ENCODE measurements at places on chromosomes 6 and 20.
A peak's percentile ranks its signal among the peaks of the same experiment; 100 is the strongest.

DNA sequence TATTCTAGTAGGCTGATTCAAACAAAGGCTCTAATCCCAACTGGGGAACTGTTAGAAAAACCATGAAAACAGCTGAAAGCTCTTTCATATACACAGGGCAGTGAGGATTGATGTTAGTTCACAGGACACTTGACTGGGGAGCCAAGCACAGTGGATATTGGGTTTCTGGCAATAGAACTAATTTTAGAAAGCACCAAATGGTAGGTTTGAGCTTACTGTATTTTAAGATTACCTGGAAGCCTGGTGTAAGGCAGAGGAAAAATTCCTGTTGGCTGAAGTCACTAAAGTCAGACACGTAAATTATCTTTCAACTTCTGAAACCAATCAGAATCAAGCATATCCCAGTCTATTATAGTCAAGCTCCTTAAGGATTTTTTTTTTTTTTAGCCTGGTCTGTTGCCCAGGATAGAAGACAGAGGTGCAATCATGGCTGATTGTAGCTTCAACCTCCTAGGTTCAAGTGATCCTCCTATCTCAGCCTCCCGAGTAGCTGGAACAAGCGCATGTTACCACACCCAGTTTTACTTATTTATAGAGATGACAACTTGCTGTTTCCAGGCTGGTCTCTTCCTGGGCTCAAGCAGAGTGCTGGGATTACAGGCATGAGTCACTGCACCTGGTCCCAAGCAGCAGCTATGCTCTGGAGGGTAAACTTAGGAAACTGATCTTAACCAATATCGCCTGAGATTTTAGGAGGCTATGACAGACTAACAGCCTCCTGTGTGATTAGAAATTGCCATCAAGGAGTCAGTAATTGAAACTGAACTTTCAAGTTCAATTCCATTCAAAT is 32.5 kb upstream of the SYNCRIP start:
- no peak for DNase-seq

GRCh38 chr6:110296241-110297025 is 61.7 kb downstream of the METTL24 start:
- DNase-seq, result no peak

DNA sequence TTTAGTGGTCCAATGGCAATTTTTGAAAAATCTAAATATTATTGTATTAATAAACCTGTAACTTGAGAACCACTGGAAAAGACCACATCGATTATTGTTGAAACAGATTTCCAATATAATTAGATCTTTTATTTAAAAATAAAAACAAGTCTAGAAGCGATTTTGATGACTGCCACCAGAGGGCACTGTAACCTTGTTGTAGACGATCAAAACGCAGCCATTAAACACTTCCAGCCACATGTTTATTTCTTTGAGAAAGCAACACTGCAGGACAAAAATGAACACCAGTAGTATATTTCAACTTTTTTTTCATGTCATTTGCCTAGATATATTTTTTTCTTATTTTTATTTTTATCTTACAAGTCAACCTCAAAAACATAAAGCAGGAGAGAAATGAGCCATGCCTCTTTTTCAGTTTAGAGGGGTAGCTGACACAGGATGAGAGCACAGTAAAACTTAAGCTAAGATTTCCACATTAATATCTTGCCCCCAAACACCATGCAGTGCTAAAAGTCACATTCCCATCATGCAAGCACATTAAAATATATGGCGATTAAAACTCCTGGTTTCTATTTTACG is 115.4 kb downstream of the OPRM1 start:
- DNase-seq, result peak; percentile 22

GRCh38 chr6:56041591-56041990 is 166.2 kb upstream of the BMP5 start:
- no peak for DNase-seq

DNA sequence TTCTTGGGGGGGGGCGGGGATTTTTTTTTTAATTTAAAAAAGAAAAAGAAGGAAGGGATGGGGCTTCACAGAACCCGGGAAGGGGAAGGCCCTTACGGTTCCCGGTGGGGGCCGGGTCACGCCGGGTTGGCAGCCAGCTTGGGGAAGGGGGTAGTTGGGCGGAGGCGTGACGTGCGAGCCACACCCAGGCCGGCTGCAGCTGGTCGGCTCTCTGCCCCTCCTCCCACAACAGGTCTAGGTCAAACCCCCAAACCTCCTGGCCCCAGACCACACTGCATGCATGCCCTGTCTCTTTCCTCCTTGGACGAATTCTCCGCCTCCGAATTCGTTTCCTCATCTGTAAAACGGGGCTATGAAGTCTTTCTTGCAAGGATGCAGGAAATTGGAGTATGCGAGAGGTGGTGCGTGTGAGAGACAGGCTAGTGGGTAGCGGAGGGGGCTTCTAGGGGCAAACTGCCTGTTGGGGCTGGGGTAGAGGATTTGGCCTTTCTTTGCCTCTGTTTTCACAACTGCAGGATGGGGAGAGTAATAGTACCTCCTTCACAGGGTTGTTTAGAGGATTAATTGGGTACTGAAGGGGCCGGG is 828 bp downstream of the HCK start:
- DNase-seq, result no peak

DNA sequence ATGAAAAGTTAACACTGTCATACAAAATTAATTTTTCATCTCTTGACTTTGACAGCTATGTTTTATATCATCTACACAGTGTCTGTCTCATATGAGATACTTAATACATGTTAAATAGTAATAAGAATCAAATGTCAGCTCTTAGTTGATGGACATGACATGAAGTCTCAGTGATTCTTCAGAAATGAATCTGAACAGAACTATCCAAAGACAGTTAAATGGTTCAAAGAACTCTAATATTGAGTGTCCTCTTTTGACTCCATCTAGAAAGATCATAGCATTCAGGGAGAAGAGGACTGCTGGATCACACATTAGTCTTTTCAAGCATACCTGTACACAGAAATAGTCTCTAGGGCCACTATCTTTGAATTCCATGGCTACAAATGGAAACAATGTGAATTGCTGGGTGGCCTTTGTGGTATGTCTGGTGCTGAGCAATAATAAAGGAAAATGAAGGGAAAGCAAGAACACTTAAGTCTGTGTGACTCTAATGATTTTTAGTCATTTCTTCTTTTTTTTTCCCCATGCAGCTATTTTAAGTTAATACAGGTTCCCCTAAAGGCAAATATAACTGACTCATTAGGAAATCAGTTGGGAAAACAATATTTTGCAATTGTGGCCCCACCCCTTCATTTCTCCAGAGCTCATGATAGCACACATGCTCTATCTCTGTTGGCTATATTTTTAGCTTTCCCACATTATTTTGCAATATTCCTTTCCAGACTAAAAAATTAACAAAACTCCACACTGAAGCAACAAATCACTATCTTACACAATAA is 367.5 kb downstream of the GRIK2 start:
- no peak for DNase-seq

- DNase-seq, result peak; percentile 50
These were observed 58.4 kb downstream of the SMLR1 start for GRCh38 chr6:130885392-130886192.

GRCh38 chr6:157541618-157542413 is 160.8 kb downstream of the ZDHHC14 start:
- no peak for DNase-seq

DNA sequence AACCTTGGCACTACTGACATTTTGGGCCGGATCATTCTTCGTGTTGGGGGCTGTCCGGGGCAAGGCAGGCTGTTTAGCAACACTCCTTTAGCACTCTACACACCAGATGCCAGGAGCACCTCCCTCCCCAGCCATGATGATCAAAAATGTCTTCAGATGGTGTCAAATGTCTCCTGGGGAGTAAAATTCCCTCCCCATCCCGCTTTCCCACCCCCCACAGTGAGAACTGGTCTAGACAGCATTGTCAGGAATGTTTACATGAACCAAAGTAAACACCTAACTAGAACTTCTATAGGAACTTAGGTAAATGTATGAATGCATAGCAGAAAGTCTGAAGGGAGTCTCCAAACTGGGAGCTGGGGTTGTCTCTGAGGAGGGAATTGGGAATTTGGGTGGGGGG is 70.0 kb upstream of the TOP1 start:
- no peak for DNase-seq

DNA sequence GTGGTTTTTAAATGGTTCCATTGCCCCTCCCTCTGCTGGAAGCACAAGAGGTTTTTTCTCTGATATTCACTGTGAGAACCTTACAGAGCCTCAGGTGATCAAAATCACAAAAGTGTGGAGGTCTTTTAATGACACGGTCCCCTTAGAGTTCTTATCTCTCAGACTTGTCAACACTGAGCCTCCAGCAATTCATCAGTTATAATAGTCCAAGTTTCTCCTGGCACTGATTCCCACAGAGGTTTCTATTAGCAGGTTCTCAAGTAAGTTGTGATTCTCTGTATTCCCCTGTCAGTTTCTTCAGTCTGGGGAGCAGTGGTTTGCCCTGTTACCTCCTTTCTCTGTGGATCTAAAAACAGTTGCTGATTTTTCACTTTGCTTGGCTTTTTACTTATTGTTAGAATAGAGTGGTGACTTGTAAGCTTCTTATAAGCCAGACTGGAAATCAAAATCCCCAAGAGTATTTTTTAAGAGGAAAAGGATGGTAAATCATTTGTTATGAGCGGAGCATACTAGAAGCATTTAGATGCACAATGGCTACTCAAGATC is 157.4 kb upstream of the BMP5 start:
- no peak for DNase-seq

- no peak for DNase-seq
These were observed 189.0 kb downstream of the JARID2 start for GRCh38 chr6:15434823-15435380.

DNA sequence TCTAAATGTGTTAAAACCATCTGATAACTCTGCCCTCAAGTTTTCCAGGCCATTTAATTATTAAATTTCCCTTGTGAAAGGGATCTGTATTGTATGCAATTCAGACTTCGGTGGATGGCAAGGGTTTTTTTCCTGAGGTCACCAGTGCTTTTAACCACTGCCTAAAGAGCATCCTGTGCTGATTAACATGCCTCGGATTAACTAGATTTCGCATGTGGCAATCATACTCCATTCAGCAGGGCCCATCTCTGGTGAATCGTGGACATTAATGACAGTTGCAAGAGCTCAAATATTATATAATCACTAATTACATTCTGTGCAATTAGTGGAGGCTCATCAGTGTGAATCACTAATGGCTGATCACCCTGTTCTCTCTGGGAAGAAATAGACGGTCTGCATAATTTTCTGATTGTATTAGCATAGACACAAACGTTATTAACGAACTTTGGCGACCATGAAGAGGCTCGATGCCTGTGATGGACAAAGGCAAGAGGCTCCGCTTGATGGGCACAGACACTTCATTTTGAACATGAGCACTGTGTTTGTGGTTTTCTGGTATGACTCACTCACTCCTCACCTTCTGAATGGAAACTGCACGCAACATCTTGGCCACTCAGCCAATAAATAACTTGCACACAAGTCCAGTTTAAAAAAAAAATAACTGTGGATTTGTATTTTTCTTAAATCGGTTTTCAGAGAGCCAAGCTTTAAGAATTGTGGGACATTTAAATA is 31.4 kb downstream of the LINC00237 start:
- DNase-seq, result peak; percentile 48

GRCh38 chr6:106886922-106887797 is 87.4 kb downstream of the CD24 start:
- DNase-seq, result no peak

GRCh38 chr6:33571637-33572316 is 8.3 kb downstream of the BAK1 start:
- DNase-seq, result no peak

DNA sequence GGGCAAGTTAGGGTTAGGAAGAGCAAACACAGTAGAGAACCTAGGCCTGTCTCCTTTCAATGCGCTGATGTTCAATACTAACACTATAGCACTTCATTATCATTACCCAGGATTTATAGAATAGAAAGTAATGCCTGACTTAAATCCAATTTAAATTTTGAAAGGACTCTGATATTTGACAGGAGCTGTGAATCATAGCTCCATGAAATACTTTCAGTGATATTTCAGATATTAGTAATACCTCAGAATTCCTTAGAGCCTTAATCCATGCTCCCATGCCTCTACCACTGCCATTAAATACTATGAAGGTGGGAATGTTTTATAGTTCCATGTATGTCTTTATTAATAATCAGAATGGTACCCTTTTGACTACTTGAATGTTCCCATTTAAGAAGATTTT is 530.2 kb downstream of the BCKDHB start:
- no peak for DNase-seq

GRCh38 chr6:97215157-97215769 is 67.8 kb downstream of the MMS22L start:
- DNase-seq, result peak; percentile 13

GRCh38 chr6:114157848-114158247 is 185.0 kb downstream of the HS3ST5 start:
- no peak for DNase-seq

GRCh38 chr6:149389509-149390297 is 10.4 kb upstream of the SUMO4 start:
- DNase-seq, result no peak

DNA sequence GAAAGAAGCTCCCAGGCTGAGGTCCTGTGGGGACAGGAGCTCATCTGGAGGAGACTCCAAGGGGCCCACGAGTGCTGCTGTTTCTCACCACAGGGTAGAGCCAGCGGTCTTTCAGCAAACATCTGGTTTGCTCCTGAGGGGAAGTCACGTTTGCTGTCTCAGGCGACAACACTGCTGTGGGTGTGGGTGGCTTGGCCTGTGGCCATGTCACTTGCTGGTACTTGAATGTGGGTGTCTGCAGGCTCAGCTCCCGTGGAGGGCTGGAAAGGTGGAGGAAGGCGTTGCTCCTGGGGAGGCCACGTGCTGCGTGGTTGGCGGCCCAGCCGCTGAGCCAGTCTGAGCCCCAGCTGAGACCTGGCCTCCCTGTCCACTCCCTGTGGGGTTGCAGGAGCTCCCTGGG is 52.8 kb upstream of the MPC1 start:
- DNase-seq, result no peak

DNA sequence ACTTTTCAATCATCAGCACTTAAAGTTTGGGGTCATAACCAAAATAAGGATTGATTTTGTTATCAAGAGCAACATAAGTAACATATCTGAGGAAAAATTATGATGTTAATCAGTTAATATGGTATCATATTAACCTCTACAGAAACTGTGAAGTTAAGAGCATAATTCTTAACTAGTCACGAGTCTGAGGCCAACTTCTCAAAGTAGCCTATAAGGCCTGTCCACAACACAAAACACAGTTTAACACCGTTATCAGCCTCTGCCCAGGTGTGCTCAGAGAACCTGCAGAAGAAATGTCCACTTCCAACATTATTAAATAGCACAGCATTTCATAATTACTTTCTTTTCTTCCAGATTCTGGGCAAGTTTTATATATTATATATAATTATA is 1.1 kb downstream of the STX7 start:
- DNase-seq, result no peak

DNA sequence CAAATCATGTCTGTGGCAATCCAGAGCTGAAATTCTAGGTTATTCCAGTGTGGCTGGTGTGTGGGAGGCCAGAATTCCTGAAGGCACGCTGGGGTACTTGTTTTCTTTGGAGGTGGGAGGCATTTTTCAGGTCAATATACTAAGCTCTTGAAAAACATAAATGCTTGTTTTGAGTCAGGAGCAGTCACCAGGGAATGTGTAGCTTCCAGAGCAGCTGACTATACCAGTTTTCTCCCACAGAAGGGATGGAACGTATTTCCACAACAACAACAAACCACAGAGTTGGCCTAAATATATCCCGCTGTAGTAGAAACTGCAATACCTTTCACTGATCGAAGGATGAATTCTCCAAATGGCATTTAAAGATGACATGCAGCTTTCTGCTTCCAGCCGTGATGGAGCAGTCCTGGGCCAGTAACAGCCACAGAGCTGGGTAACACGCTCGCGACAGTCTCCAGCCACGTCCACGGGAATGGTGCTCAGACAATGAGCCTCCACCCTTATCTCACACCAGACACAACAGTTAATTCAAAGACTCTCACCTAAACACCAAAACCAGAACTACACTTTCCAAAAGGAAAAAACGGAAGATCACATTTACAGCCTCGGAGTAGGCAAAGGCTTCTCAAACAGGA is 23.2 kb downstream of the CHRNA4 start:
- no peak for DNase-seq
